ENCODE measurements at places on chromosomes 2 and 18. TPM values are rescaled to one million over a fixed set of nuclear protein-coding genes. Genes with fewer than 3 reads are reported as not detected.

The ZNF396 gene
- total RNA-seq, result 2.1 TPM

The ITGB6 gene
- not detected for total RNA-seq

The GALR1 gene
- 0.49 TPM for total RNA-seq

The KCNS3 gene
- total RNA-seq, result 5.5 TPM

The FSHR gene
- total RNA-seq, result not detected

The CFAP53 gene
- 0.22 TPM for total RNA-seq

The SPATA3 gene
- not detected for total RNA-seq

GRCh38 chr2:238242731-238243495 is 3.1 kb upstream of the HES6 start:
- peak; percentile 50 for DNase-seq

DNA sequence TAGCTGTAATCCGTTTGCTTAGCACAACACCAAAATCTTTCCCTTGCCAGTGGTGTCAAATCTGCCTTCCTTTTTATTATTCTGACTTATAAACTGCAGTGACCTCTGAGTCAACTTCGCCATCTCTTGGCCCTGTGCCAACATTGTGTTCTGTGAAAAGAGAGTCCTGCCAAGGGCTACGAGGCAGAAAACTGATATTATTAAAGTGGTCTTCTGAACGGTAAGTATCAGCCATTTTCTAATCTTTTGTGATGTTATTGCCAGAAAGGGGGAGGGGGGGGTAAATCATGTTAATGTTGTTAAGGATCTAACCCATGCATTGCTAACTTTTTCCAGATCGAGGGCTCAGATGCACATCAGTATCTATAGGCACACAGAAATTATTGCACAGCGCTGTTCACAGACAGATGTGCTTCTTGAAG is 121.5 kb upstream of the LTBP1 start:
- no peak for DNase-seq

- DNase-seq, result no peak
Observed at GRCh38 chr2:26429779-26430578, 28.3 kb downstream of the DRC1 start.

- no peak for DNase-seq
Observed at GRCh38 chr18:1774261-1774660, 797.0 kb downstream of the METTL4 start.

- no peak for DNase-seq
Observed at GRCh38 chr2:230843132-230843531, 21.6 kb upstream of the ITM2C start.

GRCh38 chr18:2442726-2443275 is 128.5 kb downstream of the METTL4 start:
- DNase-seq, result no peak

DNA sequence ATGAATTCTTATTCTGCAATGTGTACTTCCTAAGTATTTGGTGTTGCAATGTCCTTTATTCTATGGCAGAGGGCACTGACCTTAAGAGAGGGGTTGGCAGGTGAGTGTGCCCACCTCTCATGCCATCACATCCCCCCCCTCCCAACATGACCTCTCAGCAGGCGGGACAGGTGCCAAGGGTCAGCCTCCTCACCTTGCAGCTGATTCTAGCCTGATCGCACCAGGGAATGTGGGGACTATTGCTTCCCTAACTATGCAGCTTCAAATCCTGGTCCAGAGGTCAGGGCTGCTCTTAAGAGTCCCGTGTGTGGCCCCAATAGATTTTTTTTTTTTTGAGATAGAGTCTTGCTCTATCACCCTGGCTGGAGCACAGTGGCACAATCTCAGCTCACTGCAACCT is 9.5 kb downstream of the HJURP start:
- no peak for DNase-seq

DNA sequence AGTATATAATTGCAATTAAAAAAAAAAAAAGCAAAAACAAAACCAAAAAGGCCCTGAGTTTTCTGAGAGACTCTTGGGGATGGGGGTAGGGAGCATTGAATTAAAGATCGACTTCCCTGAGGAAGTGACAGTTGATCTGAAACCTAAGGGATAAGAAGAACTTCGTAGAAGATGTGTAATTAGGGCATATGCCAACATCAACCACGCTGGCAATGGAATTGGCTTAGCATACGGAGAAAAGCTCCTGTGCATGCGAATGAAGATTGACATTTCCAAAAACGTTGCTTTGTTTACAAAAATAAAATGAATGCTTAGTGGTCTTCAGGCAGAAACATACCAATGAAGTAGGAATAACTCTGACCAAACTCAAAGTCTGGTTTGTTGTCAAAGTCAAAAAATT is 307.6 kb upstream of the ZNF521 start:
- DNase-seq, result no peak

DNA sequence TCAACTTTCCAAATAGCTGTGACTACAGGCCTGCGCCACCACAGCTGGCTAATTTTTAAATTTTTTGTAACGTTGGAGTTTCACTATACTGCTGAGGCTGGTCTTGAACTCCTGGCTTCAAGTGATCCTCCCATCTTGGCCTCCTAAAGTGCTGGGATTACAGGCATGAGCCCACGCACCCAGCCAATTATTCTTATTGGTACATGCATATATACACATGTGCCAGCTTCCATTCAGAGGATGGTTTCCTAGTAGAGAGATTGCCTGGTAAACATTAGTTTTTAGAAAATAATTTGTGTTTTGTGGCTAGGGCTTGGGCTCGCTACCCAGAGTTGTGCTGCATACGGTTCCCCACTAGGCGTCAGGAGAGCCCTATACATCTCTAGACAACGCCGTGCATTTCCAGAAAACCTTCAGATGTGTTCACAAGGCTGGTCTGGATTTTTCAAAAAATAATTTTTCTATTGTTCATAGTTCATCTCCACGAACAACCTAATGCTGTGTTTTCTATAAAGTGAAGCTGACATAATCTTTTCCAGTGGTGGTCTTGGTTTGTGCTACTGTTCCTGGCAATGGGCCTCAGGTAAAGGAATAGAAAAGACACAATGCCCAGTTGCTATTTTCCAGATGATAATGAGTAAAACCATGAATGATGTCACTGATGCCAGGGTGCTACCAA is 14.6 kb upstream of the AFG3L2 start:
- peak; percentile 70 for DNase-seq

GRCh38 chr2:135728064-135728743 is 13.5 kb upstream of the UBXN4 start:
- DNase-seq, result no peak

DNA sequence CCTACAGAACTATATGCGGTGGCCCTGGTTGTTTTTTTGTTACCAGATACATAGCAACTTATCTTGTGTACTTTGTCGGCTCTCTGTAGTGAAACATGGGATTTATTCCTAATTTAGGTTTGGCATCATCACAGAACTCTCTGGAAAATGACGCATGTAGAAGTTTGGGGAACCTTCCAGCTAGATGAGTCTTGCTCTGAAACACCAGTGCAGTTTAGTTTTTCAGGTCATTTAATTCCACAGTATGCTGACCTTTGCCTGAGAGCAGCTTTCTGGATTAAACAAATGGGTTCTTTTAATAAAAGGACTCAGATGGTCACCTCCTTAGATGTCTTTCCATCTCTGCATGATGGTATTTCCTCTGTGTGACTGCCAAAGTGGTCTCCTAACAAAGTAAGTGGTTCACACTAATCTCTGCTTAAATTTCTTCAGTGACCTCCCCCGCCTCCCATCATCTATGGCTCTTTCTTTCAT is 39.9 kb downstream of the MYO3B start:
- no peak for DNase-seq

- DNase-seq, result no peak
Observed at GRCh38 chr2:182862091-182862490, 4.3 kb downstream of the FRZB start.

DNA sequence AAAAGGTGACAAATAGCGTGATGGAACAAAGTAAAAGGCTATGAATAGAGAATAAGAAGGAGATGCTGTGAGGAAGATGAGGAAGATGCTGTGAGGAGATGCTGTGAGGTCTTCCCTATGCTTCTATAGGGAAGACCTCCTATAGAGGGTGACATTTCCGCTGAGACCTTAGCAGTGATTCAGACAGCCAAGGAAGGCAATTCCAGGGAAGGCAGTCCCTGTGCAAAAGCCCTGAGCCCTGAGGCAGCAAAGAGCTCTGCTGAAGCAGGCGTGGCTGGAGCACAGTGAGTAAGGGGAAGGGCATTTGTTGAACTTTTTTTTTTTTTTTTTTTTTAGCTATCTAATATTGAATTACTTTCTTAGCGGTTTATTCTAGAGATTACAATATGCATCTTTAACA is 142.7 kb upstream of the FOSL2 start:
- DNase-seq, result no peak

DNA sequence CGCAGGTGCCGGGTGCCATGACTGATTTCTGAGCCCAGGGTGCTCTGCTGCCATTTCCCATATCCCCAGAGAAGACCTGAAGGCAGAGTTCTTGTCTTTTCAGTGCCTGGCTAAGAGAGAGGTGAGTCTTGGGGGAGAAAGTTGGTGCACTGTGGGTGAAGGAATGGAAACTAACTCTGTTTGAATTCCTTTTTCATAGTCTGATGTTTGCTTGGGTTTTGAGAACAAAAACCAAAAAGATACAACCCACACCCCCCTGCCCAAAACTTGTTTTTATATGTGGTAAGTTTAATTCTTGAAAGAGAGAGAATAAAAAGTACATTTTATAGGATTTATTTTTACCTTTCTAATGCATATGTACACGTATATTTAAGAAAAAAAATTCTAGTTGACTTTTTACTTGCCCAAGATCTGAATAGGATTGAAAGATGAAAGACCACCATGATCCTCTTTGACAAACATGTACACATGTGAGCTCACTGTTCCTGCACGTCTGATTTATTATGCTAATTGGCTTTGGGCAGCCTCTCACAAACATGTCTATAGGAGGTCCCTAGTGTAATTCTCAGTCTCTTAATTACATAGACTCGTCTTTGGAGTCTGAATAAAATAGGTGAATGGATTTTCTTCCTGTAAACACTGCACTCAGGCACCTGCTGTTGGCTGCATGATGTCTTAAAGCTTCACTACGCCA is 46.3 kb downstream of the ARL4C start:
- DNase-seq, result no peak

GRCh38 chr2:238999291-238999741 is 151.4 kb downstream of the TWIST2 start:
- DNase-seq, result no peak

DNA sequence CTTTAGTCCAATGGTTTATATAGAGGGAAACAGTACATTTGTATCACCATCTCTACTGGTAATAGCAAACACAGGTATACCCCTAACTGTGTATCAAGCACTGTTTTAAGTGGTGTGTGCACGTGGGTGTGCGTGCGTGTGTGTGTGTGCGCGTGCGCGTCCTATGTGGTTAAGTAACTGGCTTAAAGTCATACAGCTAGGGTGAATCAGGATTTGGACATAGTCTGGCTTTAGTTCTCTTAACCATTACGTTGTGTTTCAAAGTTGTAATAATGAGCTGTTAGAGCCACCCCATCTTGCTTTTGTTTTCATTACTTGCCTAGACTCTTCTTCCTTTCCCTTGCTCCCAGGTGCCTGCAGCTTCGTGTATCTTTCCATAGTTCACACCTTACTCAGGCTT is 2.1 kb downstream of the HADHB start:
- DNase-seq, result no peak

DNA sequence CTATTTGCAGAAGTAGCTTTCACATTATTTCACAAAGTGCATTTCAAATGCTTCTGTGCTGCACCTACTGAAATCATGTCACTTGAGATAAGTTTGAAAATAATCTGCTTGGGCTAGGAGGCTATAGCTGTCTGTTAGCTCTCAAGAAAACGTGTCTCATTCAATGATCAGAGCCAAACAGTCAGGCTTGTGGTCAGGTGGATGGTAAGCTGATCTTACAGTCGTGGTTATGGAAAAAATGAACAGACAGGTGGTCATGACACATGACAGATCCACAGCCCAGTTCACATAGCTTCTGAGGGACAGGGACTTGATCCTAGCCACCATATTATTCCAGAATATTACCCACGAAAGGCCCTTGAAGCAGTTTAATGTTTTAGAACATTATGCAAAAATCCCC is 26.5 kb upstream of the RFX8 start:
- no peak for DNase-seq

GRCh38 chr2:16664052-16664731 is 1.4 kb downstream of the CYRIA start:
- DNase-seq, result no peak

DNA sequence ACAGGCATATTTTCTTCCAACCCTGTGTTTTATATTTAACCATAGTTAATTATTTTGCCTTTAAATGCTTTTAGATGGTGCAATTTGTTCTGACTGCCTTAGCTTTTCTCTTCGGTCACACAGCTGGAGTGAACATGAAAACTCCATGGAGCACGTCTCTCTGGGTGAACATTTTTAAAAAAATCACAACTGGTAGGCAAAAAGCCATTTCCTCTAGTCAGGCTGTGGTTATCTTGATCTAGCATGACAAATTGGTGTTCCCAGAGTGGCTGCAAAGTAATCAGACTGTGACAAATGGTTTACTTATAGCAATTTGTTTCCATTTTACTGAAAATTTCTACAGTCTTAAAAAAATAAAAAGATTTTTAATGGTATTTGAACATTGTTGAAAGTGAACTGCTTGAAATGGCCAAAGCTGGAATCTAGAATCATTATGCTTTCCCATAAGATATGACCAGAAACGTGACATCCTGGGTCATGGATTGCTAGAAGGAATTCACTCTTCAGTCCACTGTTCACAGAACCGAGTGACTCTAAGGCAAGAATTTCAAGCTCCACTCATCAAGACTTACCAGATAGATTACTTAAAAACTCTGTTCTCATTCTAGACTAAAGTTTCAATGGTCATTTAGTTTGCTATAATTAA is 703.6 kb downstream of the CPS1 start:
- DNase-seq, result no peak

GRCh38 chr2:239970004-239970623 is 55.0 kb downstream of the NDUFA10 start:
- DNase-seq, result no peak

- no peak for DNase-seq
Observed at GRCh38 chr2:147076634-147077033, 768.2 kb upstream of the ACVR2A start.

DNA sequence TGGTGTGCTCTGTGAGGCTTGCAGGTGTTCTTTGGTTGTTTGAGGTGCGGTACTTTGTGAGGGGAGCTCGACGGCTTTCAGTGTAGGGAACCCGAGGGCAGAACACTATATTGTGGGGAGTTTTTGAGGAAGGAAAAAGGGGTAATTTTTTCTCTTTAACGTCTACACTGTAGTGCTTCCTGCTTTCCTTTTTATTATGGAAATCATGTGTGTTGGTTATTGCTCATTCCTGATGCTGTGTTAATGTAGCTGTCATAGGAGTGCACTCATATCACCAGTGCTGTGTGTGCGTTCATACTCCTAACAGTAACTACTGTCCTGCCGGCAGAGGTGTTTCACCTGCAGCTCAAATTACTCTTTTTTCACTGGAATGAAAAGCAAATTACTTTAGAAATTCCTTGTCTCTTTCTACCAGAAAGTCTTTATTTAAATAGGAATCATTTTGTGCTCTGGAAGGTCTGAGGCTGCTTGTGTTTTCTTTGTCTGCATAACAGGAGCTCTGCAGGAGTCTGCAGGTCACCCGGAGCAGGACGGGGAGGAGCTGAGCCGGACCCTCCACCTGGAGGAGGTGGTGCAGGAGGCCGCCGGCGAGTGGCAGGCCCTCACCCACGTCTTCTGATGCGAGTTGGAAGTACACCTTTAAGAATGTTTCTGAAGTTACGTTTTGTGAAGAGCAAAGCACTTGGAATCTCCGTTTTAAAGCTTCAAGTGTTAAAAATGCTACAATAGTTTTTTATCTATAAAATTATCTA is 145.5 kb downstream of the ZNF236 start:
- no peak for DNase-seq

Data from glutamatergic neuron (in vitro differentiated cells).